ENCODE measurements at places on chromosomes 5 and 9.
A peak's percentile ranks its signal among the peaks of the same experiment; 100 is the strongest.

DNA sequence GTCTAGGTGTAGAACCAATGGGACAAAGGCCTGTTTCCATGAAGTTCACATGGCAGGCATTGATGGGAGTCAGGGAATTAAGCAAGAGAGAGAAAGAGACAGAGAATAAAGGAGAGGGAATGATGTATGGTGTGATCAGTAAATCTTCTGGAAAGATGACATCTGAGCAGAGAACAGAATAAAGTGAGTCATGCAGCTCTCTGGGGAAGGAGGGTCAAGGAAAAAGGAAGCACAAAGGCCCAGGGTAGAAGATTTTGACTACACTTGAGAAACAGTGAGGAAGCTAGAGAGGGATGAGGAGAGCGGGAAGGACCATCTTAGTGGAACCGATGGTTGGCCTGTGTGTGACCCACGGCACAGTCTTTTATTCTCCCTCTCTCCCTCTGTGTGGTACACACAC is 425.9 kb downstream of the SPOCK1 start:
- peak; percentile 50 for DNase-seq

- DNase-seq, result no peak
Measured at GRCh38 chr9:126159430-126160060, 167.1 kb upstream of the MVB12B start.

GRCh38 chr5:11822598-11822997 is 81.6 kb downstream of the CTNND2 start:
- no peak for DNase-seq

DNA sequence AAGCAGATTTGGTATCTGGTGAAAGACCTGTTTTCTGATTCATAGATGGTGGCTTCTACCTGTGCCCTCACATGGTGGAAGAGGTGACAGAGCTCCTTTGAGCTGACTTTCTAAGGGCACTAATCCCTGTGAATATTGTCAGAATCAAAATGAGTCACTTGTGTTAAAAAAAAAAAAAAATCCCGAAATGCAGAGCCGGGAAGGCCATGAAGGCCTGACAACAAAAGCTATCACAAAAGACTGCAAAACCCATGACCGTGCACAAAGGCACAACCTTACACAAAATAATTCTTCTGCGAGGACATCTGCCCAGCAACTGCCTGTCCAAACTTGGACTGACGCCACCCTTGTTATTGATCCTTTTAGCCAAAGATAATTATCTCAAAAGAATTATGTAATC is 19.6 kb upstream of the UBTD2 start:
- DNase-seq, result no peak

- no peak for DNase-seq
Measured at GRCh38 chr9:120117081-120117480, 462.9 kb downstream of the CDK5RAP2 start.

GRCh38 chr5:178991190-178992145 is 3.7 kb downstream of the GRM6 start:
- DNase-seq, result no peak

DNA sequence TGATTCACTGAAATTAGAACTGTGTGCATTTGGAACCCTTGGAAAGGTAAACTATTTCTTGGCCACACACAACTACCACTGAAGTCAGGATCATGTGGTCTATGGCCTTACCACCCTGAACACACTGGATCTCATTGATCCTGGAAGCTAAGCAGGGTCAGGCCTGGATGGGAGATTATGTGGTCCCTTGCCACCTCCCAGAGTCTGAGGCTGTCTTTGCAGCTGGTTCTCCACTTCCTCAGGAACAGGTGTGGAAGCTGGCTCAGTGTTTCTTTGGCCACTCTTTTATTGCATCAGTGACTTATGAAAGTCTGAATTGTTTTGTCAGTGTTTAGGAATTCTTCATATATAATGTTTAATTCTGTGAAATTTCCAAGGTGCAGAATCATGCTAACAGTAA is 89.2 kb downstream of the TEK start:
- DNase-seq, result no peak

DNA sequence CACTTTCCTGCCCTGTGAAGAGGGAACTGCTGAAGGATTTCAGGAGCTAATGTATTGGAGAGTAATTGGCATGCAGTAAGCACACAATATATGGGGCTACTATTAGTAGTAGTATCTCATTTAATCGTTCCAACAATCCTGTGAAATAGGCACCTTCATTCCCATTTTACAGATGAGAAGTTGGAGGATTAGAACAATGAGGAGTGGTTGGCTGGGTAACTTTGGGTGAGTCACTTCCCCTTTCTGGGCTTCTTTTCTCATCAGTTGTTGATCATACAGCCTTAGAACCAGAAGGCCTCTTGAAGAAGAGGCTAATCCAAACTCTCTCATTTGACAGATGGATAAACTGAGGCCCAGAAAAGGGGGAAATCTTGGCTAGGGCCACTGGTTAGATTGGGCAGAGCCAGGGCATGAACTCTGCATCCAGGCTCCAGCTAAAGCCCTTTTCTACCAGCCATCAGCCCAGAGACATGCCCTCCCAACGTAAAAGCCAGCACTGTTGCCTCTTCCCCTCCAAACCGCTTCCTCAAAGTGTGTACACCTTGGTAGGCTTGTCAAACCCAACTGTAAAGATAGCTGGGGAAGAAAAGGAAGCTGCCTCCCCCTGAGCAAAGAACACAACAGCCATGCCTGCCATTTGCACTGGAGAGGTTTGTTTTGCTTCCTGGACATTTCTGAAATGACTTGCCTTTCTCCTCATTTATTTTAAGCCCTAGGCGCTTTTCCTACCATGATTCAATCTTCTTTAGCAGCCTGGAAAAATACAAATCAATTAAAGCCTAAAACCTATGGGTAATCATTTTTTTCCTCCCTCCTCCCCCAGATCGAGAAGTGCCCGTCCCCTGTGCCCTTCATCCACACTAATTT is 992 bp downstream of the SPACA9 start:
- no peak for DNase-seq

DNA sequence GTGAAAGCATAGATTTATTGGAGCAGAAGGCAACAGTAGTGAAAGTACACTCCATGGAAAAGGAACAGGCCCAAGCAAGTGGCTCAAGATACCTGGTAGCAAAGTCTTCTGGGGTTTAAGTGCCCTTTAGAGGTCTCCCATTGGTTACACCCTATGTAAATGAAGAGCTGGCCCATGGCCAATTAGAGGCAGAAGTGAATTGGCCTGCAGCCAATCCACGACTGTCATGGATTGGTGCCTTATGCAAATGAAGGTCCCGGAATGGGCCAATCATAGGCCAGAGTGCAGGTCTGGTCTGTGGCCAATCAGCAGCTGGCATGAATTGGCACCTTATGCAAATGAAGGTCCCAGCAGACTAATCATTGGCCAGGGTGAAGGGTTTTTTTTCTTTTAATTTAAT is 64.2 kb upstream of the PCSK5 start:
- DNase-seq, result no peak

GRCh38 chr5:158839638-158840037 is 260.1 kb downstream of the EBF1 start:
- DNase-seq, result no peak

- DNase-seq, result no peak
Measured at GRCh38 chr5:59760785-59761348, 132.7 kb downstream of the PDE4D start.

- no peak for DNase-seq
Measured at GRCh38 chr9:77831781-77832180, 183.7 kb upstream of the GNA14 start.

- no peak for DNase-seq
Measured at GRCh38 chr9:10059044-10059443, 553.8 kb downstream of the PTPRD start.

GRCh38 chr5:72951671-72952468 is 4.0 kb upstream of the FCHO2 start:
- DNase-seq, result peak; percentile 57

- no peak for DNase-seq
Measured at GRCh38 chr5:153827397-153827796, 211.3 kb downstream of the FAM114A2 start.

DNA sequence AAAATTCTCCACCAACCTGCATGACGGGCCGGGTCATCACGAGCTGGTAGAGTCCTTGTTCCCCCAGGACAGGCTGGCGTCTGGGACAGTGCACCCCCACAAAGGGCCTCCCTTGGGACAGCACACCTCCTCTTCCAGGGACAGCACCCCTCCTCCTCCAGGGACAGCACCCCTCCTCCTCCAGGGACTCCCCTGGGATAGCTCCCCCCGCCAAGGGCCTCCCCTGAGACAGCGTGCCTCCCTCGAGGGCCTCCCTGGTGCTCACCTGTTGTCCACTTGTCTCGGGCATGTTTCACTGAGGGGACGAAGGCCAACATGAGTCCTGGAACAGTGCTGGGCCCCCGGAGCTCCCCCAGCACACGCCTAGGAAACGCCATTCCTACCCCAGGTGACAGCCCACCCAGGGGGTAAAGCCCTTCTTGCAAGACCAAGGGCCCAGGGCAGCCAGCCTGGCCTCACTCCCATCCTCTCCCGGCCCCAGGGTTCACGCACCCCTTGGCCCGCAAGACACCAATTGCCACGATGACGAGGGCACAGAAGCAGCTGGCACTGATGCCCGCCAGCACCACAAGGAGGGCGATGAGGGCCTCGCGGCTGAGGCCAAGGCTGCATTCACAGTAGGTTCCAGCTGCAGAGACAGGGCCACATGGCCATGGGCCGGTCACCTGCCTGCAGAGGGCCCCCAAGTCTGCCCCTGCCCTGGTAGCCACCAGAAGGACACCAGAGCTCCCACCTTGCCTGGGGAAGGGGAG is 531 bp downstream of the TMEM210 start:
- no peak for DNase-seq

- DNase-seq, result peak; percentile 96
Measured at GRCh38 chr5:65198456-65199120, 283.1 kb downstream of the ADAMTS6 start.

DNA sequence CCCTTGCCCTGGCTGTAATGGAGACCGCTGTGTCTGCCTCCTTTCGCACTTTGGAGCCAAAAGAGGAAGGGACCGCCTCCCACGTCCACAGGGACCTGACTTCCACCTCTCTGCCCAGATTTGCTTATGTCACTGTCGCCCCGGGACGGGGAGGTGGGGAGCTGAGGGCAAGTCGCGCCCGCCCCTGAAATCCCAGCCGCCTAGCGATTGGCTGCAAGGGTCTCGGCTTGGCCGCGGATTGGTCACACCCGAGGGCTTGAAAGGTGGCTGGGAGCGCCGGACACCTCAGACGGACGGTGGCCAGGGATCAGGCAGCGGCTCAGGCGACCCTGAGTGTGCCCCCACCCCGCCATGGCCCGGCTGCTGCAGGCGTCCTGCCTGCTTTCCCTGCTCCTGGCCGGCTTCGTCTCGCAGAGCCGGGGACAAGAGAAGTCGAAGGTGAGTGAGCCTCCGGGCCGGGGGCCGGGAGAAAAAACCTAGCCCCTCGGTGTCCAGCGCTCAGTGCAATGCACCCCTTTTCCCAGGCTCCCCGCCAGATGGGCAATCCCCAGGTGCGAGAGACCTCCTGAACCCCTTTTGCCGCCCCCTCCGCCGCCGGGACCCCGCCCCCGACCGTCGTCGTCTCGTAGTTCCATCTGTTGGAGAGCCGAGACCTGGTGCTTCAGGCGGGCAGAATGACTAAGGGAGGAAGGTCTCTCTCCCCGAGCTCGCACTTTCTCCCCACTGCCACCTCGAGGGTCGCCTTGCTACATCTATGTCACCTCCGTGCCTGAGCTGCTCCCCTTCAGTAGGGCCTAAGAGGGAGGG is at the start of gene GPX3:
Gene GPX3 (plus strand): TSS at position 288 of the 807 bp plus-strand sequence. CDS start 64 bp downstream, at position 352.
- DNase-seq, result no peak

DNA sequence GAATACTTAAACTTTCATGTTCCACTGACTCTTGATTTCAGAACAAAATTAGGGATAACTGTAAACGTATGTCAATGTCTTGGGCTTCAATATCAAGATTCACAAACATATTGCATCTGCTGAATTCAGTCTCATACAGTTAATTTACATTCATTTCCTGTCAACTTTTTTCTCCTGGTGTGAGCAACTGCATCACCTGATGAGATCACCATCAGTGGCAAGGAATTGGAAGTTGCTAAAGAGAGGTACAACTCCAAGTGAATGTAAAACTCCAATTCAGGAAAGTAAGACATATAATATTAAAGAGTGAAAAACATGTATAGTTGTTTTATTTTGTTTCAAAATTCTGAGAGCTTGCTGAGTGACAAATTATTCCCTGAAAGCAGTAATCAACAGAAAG is 1336.2 kb upstream of the C9orf72 start:
- no peak for DNase-seq

GRCh38 chr5:179955630-179956029 is 47.9 kb upstream of the TBC1D9B start:
- no peak for DNase-seq

DNA sequence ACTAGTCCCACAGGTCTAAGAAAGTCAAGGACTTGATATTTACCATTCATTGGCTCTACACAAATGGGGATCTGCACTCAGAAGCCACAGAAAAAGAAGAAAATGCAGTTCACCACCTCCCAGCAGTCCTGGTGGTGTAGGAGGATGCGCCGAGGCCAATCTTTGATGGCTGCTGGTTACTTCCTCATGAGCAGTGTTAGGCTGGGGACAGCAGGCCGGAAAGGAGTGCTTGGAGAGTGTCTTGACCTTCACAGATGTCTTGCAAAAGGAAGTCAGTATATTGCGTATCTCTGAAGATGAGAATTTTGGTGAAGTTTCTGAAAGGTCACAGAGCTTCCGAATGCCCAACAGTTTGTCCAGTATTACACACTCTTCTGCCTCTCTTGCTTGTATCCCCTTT is 597.0 kb downstream of the EBF1 start:
- DNase-seq, result no peak

- DNase-seq, result no peak
Measured at GRCh38 chr9:121944711-121945191, 148.4 kb downstream of the TTLL11 start.

- no peak for DNase-seq
Measured at GRCh38 chr5:92659246-92659645, 921.8 kb downstream of the NR2F1-AS1 start.

GRCh38 chr9:136947955-136948510 is 3.0 kb downstream of the C8G start:
- no peak for DNase-seq

DNA sequence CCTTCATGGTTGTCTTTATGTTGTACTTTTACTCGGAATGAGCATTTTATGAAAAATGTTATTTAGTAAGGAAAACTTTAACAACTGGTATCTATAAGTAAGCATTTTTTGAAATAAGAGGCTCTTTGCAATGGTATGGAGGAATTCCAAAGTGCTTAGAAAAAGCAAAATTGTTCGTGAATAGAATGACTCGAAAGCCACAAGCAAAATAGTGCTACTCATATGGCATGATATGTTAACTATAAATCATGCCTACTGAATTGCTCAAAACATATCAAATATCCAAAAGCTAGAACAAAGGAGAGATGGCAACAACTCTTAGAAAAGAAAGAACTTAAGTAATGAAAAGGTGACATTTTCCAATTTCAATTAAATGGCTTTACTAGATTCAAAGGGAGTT is 216.3 kb downstream of the KIAA0825 start:
- DNase-seq, result no peak

- no peak for DNase-seq
Measured at GRCh38 chr5:54713923-54714581, 196.5 kb downstream of the SNX18 start.
